ENCODE measurements at places on chromosomes 3 and 15.

- no peak for DNase-seq
These were observed 379.7 kb downstream of the NAALADL2 start for GRCh38 chr3:175238801-175239200.

GRCh38 chr15:71350622-71351378 is 235.5 kb downstream of the THSD4 start:
- no peak for DNase-seq

GRCh38 chr3:46091046-46091445 is 63.8 kb upstream of the XCR1 start:
- no peak for DNase-seq

DNA sequence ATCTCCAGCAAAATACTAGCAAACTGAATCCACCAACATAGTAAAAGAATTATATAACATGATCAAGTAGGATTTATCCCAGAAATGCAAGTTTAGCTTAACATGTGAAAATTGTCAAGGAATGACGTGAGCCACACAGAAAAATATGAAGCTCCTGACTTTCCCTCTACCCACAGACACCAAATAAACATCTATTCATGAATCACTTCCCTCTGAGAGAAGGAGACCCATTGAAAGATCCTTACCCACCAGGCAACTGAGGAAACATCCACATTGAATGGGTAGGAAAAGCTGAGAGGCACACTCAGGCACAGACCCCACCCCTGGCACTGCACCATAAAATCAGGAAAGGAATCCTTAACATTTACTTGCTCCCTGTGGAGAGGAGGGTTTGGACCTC is 102.2 kb upstream of the MANF start:
- DNase-seq: no peak

- DNase-seq: no peak
These were observed 12.4 kb downstream of the NTRK3 start for GRCh38 chr15:88243895-88244787.

GRCh38 chr3:58072052-58072762 is 64.0 kb downstream of the FLNB start:
- DNase-seq: no peak

DNA sequence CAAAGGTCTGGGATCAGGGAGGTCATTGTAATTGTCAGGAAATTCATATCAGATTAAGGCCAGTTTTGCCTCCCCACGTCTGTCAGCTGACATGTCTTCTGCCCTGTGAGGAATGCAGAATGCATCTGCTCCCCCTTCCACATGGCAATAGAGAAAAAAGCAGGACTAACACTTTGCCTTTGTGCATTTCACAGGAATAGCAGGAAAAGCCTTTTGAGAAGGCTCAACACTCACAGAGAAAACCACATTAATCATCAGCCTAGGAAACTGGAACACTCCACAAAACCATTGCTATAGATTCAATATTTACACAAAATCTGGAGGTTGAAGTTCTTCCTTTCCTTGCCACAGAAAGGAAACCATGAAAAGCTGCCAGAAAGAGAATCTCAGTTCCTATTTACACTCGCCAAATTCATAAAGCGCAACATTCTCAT is 165.2 kb upstream of the HES1 start:
- no peak for DNase-seq

DNA sequence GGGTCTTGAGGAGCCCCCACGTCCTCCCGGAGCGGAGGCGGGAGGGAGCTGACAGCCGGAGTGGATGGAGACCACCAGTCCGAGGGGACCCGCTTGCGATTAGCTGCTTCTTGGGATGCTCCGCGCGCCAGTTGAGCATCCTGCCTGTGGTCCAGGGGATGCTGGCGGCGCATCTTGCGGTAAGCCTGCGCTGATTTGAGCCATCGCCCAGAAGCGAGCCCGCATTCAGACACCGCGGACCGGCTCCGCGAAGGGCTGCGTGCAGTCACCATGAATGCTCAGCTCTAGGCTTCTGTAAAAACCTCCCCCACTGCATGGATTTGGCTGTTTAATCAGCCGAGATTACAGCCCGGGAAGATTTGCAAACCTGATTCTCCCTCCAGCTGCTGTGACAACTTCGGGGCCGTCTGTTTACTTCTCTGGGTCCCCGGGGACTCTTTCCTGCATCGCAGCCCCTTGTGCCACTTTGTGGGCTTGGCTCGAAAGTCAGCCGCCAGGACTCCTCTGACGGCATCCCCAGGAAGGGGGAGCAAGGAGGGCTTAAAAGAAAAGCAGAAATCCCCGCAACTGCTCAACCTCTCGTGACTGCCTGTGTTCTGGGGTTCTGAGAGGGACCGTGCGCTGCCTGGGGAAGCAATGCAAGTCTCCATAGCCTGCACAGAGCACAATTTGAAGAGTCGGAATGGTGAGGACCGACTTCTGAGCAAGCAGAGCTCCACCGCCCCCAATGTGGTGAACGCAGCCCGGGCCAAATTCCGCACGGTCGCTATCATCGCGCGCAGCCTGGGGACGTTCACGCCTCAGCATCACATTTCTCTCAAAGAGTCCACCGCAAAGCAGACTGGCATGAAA is 171.1 kb downstream of the KCNAB1 start:
- no peak for DNase-seq

GRCh38 chr15:81680829-81681228 is 306.8 kb upstream of the TMC3 start:
- DNase-seq: no peak

- no peak for DNase-seq
These were observed 166.0 kb upstream of the EIF1B start for GRCh38 chr3:40143283-40144090.

DNA sequence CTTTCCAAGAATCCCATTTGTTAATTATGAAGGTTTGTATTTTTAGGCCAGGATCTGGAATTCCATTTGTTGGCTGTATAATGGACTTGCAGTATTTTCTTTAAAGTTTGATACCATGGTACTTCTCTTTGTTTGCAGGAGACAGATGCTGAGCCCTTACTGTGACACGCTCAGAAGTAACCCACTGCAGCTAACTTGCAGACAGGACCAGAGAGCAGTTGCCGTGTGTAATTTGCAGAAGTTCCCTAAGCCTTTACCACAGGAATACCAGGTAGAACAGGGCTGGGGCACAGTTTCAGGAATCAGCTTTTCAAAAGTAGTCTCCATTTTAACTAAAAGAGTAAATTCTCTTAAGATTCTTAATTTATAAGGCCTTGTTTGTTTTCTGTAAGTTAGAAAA is 59.1 kb downstream of the LMLN start:
- no peak for DNase-seq

DNA sequence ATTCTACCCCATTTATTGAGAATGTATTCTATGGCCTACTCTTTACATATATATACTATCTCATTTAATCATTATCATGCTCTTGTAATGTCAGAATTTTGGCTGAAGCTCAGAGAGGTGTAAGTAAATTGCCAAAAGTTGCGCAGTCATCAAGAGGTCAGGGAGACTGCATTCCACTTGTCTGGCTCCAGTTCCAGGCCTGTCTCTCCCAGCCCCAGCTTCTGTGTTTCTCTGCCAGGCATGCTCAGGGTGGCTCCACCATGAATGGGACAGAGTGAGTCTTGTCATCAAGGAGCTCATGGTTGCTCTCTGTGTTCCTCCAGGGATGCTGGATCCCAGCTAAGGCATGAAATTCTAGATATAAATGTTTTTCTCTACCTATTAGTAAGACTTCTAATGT is 635.1 kb upstream of the MDFIC2 start:
- no peak for DNase-seq

GRCh38 chr3:57755368-57755675 is 787 bp upstream of the SLMAP start:
- no peak for DNase-seq

DNA sequence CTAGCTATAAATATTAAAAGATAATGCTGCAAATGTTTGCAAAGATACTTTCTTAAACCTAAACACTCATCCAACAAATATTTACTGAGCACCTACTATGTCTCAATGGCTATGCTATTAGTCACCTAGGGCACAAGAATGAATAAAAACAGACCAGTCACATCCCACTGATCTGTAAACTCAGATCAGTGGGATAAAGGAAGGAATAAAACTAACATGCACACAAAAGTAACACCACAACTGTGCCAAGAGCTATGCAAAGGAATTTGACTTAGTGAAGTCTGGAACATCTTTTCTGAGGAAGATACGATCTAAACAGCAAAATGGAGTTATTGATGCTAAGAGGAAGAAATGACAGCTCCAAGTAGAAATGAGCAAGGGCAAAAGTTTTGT is 56.6 kb downstream of the CBLB start:
- DNase-seq: no peak

- DNase-seq: no peak
These were observed 143.6 kb downstream of the USP13 start for GRCh38 chr3:179796421-179796820.

DNA sequence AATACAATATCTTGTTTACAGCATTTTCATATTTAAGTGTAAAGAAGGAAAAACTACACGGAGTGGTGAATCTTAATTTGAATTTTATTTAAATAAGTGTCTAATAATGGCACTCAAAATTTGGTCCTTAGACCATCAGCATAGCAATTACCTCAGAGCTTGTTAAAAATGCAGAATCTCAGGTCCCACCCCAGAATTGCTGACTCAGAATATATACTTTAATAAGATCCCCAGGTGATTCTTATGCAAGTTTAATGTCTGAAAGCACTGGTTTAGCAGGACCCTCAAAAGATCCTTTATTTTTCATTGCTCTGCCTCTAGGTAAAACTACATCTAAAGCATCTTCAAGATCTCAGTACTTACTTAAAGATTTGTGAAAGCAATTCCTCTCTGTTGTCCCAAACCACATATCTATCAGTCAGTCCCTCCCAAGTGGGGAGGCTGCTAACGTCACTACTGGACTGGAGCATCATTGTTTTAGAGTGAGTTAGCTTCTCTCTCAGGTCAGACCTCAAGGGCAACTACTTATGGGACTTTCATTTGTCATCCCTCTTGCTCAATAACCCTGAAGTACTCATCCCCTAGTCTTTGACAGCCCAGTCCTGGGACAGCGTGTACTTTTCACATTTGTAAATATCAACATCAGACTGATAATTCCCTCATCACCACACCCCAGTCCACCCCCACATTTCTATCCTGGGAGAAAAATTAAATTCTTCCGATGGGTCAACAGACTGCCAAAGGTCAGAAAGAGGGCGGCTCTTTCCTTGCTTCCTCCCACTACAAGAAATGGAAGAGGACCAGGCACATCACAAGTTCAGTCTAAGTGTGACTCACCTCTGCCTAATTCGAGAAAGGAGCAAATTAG is 76.7 kb downstream of the CBLB start:
- DNase-seq: no peak

DNA sequence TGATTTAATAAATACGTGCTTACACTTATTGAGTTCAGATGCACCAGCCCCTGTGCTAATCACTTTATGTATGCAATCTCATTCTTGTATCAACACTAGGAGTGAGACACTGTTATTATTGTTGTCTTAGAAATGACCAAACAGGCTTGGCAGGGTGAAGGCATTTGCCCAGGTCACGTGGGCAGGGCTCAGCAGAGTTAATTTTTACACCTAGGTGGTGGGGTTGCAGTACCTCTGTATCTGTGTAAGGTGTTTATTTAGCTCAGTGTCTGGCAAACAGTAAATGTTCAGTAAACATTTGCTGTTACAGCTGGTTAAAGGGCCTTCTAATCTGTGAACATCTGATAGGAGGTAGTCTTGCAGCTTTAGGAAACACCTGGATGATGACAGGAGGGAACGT is 200.0 kb downstream of the CACNA2D3 start:
- no peak for DNase-seq

DNA sequence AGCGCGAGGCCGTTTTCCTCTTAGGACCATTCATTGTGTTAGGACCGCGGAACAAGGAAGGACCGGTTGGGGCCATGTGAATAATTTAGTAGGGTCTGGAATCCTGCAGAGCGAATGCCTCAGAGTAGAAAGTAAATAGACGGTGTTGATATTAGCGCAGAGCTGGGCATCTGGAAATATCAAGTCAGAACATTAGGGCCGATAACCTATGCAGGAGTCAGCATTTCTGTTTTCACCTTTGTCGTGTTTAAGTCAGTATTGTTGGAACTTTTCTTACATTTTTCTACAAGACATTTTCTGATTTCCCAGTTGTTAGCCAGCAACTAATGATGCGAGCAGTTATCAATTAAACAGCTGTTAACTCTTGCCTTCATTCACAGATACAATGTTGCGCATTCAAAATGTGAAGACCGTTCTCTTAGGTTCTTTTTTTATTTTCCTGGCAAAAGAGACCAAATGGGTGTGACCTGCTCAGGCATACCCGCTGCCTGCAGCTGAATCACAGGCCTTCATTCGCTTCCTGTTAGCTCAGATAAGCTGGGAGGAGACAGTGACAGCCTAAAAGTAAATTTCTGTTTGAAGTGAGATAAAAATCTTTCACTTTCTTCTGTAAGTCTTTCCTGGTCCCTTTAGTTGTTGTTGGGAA is 966 bp upstream of the PKM start:
- no peak for DNase-seq

- DNase-seq: no peak
These were observed 30.3 kb downstream of the MOBP start for GRCh38 chr3:39497753-39498152.

- no peak for DNase-seq
These were observed 517.6 kb upstream of the ROBO1 start for GRCh38 chr3:80285388-80285787.

DNA sequence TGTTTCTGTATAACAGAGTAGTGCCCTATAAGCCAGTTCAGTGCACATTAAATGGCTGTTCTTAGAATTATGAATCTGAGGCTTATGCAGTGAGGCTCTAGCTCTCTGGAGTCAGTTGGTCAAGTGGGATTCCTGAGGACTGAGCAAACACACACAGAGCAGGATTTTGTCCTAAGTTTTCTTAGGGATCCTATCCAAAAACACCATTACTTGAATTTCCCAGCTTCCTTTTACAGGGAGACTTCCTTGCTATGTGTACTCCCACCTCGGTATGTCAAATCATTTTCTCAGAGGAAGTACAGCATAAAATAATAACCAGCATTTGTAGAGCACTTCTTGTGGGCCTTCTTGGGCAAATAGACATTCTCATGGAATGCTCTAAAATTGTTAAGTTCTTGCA is 63.1 kb upstream of the GOLGA6B start:
- DNase-seq: no peak

DNA sequence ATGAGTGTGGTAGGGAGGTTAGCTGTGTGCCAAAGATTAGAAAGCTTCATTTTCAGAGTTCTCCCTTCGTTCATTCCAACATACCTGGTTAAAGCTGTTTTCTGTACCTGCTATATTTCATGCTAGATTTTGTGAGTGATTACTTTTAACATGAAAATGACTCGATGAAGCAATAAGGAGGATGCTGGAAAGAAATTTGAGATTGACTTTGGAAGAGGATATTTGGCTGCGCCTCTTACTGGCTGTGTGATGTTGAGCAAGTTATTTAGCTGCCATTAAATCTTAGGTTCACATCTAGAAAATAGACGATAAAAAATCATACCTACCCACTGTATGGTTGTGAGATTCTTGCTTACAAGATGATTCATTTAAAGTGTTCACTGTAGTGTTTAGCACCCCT is 288.7 kb downstream of the ZIC4 start:
- DNase-seq: no peak

DNA sequence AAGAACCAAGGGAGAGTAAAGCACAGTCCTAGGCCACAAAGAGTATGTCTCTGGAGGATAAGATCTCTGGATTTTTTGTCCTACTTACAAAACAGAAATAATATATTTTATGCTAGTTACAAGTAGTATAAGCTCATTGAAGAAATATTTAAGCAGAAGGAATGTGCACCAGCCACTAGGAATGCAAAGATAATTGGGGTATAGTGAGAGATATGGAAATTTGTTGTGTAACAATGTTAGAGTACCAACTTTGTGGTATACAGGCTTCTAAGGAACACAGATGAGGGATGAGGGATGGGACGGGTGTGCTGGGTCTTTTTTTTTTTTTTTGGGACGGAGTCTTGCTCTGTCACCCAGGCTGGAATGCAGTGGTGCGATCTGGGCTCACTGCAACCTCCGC is 26.5 kb downstream of the AKAP13 start:
- no peak for DNase-seq

GRCh38 chr15:80798911-80799310 is 19.7 kb downstream of the CEMIP start:
- DNase-seq: no peak
